GM19239 (cell line): ENCODE measurements at places on chromosomes 12 and 14.

DNA sequence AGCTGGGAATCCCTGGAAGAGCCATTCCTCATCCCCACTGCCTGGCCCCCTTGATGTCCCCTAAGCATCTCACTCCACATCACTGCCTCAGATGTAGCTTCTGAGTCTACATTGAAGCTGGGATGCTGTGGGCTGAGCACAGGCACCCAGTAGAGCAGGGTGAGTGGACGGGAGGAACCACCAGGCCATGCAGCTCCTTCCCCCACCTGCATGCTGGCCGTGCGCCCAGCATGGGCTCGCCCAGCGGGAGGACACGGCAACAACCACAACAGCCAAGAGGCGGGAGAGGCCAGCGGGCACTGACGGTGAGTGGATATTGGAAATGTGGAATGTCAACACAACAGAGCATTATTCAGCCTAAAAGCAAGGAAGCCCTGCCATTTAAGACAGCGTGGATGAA, 310.9 kb downstream of the ADGRD1 start:
- DNase-seq: no peak

DNA sequence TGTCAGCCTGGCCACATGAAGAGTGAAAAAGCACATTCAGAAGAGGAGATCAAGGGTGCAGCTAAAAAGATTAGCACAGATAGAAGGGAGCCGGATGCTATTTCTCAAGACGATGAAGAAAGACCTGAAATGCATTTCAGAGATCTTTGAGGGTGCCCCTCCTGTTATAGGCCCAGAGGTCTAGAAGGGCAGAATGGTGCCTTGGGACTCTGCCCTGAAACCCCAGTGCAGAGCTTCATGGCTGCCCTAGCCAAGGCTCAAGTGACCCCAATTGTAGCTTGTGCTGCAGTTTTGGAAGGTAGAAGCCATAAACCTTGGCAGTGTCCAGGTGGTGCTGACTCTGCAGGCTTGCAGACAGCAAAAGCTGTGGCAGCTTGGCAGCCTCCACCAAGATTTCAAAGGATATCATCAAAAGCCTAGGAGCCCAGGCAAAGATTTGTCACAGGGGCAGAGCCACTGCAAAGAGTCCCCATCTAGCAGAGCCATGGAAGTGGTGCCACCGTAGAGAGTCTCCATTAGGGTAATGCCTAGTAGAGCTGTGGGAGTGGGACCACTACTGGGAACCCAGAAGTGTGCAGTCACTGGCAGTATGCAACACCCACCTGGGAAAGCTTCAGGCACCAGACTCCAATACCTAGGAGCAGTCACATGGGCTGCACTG, 6.4 kb downstream of the LACRT start:
- DNase-seq: no peak

DNA sequence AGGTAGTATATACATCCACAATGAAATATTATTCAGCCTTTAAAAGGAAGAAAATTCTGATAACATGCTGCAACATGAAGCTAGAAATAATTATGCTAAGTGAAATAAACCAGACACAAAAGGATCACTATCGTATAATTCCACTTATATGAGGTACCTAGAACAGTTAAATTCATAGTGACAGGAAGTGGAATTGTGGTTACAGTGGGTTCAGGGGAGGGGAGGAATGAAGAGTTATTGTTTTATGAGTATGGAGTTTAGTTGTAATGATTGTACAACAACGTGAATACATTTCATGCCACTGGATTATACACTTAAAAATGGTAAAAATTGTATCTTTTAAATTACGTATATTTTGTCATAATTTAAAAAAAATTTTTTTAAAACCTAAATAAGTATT, 21.0 kb downstream of the EEA1 start:
- DNase-seq: no peak

DNA sequence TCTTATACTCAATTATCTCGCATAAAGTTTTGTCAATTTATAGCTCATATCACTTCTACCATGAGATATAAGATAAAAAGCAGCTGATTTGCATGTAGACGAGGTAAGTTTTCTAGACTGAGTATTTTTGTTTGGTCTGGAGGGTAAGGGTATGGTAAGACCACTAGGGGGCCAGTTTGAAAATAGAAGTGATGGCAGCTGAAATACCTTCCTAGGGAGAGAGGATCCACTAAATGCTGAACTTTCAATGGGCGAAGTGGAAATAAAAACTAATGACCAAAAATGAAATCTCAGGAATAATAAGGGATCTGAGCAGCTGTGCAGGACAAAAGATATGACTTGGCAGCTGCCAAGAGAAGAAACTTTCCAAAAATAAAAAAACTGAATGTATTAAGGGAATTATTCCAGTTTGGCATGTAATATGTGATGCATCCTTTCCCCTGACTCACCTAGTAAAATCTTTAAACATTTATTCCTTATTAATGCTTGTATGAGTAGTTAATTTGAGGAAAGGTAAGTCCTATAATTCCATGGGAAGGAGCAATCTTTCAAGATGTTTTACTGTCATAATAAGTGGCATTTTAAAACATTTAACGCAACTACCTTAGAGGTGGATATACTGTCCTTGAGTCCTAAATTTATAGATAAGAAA, 754.5 kb downstream of the C12orf50 start:
- DNase-seq: no peak

DNA sequence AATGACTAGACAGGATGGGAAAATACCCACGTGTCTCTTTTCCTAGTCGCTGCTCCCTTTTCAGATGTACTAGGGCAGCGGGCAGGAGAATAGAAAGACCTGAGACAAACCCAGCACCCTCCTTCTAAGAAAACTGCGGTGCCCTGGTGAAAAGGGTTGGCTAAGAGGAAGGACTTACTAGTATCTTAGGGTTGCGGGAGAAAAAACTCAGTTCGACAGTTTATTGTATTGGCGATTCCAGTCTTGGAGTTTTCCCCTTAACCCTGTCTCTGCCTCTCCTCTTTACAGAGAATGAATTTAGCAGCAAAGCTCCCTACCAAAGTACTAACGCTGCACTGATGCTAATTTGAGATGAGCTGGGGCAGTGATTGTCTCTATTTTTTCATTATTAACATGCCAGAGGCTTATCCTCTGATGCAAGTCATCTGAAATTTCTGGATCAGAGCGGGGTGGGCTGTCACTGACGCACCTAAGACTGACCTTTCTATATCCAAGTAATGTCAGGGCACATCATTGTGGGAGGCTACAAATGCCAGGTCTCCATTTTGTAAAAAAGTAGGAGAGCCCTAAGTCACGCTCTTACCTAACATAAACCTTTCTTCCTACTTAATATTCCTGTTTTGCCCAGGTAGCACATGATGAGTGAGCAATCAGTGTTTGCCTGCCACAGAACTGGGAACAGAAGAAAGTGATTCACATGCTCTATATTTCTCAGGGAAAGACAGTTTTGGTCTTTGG, 916 bp upstream of the PAWR start:
- no peak for DNase-seq

DNA sequence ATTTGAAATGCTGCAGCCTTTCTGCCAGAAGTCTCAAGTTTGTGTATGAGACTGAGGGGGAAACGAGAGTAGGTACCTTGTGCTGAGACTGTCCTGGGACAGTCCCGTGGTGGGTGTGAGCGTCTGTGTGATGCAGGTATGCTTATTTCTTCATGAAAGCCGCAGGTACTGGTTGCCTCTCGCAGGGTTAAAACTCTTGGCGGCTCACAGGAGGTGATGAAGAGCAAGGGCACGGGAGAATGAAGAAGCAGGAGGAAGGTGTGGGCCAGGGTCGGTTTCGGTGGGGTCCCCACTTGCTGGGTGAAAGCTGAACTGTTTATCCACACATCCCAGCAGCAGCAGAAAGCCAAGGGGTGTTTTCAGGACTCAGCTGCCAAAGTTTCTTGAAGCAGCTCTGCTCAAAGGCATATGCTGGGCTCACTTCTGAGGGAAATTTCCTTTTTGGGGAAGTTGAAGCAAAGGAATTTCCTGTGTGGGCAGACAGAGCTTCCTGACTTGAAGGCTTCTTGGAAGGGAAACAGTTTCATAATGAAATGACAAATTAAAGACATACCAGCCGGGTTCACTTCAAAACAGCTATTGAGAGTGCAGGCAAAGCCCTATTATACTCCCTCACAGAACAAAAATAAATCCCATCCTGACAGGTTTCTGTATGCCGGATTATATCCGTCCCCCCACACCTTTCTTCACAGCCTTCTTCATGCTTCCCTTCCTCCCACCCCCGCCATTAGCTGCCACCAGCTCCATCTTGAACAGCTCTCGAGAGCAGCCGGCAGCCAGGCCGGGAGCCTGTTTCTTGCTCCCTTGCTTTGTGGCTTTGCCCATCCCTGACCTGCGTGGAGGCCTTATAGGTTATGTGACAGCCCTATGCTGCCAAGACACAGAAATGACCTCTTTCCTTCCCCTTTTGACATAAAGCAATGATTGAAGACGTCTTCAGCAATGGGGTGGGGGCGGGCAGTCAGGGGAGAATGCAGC, 116.6 kb downstream of the ETV6 start:
- no peak for DNase-seq

- no peak for DNase-seq
Measured at GRCh38 chr12:122116707-122117535, 38.4 kb downstream of the MLXIP start.

DNA sequence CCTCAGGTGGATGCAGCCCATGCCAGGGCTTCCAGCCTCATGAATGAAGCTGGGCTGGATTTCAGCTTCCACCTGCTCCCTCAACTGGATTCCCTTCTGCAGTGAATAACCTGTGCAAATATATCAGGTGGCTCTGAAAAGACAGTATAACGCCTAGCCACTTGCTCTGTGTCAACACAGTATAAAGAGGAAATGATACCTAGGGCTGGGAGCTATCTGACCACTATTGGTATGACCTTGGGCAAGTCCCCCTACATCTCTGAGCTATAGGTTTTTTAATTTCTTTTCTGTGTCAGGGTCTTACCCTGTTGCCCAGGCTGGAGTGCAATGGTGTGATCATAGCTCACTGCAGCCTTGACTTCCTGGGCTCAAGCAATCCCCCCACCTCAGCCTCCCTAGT, 19.8 kb downstream of the ISM2 start:
- DNase-seq: peak; percentile 46

GRCh38 chr12:121581686-121582429, 1.0 kb upstream of the KDM2B start:
- no peak for DNase-seq

- DNase-seq: no peak
Measured at GRCh38 chr14:41235466-41235865, 371.2 kb upstream of the LRFN5 start.

GRCh38 chr14:56810147-56810719, at the start of gene OTX2:
Gene OTX2, minus strand, starts transcription at chr14:56810479. Its CDS starts 5,023 bp downstream, at chr14:56805456.
- DNase-seq: no peak

DNA sequence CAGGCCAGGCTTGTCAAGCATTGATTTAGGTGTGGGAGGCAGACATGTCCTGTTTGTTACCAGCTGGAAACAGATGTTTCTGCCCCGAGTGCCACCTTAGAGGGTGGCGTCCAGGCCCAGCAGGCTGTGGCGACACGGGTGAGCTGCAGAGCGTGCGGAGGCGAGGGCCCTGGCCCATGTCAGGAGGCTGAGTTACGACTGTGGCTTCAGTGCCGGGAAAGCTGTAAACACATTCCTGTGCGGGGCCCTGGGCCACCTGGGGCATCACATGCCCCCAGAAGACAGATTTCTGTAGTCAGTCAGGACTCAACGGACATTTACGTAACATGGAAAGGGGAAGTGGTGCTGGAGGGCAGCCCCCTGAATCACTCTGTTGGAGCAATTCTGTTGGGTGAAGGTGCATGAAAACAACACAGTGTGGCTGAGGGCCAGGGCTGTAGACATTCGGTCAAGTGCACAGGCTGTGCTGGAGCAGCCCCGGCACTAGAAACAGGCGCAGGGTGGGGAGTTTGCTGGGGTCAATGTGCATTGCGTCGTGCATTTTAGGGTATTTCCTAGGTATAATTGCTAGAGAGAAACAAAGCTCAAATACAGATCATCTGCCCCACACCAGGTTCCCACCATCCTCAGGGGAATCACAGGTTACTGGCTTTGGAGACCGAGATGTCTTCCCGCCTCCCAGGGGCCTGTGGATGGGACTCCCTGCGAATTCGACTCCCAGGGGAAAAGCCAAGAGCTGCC, 291.8 kb downstream of the TMEM121 start:
- peak; percentile 9 for DNase-seq

DNA sequence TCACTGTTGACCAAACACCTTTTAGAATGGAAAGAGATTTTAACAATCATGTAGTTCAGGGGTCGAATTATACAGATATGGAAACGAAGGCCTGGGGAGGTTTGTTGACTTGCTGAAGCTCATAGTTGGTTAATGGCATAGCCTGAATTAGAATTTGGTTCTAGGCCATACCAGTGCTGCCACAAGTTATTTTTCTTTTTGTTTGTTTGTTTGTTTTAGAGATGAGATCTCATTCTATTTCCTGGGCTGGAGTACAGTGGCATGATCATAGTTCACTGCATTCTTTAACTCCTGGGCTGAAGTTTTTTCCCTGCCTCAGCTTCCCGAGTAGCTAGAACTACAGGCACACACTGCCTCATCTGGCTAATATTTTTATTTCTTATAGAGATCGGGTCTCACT, 25.4 kb upstream of the ALG10B start:
- no peak for DNase-seq

DNA sequence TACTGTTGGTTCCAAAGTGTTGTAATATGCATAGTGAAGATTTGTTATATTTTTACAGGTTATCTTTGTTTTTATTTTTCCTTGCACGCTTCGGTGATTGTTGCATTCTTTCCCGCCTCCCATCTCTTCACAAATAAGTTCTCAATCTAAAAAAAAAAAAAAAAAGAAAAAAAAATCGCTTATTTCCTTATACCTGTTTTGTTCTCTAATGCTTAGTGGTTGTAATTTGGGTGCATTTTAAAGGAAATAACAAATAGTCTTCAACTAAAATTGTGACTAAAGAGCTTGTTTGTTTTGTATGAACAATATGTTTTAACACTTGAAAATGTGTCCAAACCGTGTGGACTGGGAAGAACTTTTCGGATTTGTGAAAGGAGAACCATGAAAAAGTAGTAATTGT, 1.5 kb downstream of the CAND1 start:
- no peak for DNase-seq

DNA sequence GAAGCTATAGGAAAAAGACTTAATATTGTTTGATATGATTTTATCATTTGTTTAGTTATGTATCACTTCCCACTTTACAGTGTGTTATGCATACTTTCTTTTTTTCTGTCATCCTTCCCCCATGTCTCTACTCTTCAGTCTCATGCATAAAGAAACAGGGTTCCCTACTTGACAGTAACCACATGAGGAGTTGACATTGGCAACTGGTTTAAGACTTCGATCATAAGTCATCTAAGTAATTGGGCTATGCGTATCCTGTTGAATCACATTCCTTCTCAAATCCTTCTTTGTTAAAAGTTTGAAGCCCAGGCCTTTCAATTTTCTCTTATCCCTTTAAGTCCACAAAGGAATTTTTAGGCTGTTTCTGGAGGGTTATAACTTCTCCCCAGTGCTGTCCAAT, 358.7 kb downstream of the RAD51B start:
- no peak for DNase-seq

GRCh38 chr12:120175062-120175461, 19.5 kb downstream of the GCN1 start:
- no peak for DNase-seq

GRCh38 chr14:34931206-34931605, 51.6 kb upstream of the SRP54 start:
- DNase-seq: no peak
